A549 treated with AZD2906 at 1 μM for 4 hours (cell line): ENCODE measurements at places on chromosomes 5 and 9. TPM values are rescaled to one million over a fixed set of nuclear protein-coding genes. Genes with fewer than 3 reads are reported as not detected.

The AGXT2 gene
- total RNA-seq = not detected in 5 replicates

The LCP2 gene
- total RNA-seq = not detected in 5 replicates

The SMIM33 gene
- total RNA-seq = not detected in 5 replicates

The CARTPT gene
- total RNA-seq = not detected in 5 replicates

The FRRS1L gene
- total RNA-seq = 0.15 to 0.27 TPM (median 0.27 TPM) in 5 replicates

The TIFAB gene
- total RNA-seq = not detected in 5 replicates

The CYFIP2 gene
- 18.2 to 21.6 TPM (median 19.9 TPM) in 5 replicates for total RNA-seq

The EQTN gene
- total RNA-seq = 0.16 to 0.20 TPM in 2 of 5 replicates, not detected in the others

The SNCAIP gene
- 0.03 to 0.21 TPM (median 0.05 TPM) in 5 replicates for total RNA-seq

The SIT1 gene
- total RNA-seq = 0.07 TPM in 1 of 5 replicates, not detected in the others

The TMEFF1 gene
- 0.46 to 1.4 TPM (median 1.2 TPM) in 5 replicates for total RNA-seq

The PTGS1 gene
- total RNA-seq = 1.5 to 2.0 TPM (median 1.8 TPM) in 5 replicates

The NPDC1 gene
- total RNA-seq = 37.5 to 92.6 TPM (median 80.3 TPM) in 5 replicates

The PKD2L2 gene
- total RNA-seq = 0.05 to 0.09 TPM (median 0.07 TPM) in 3 of 5 replicates, not detected in the others

The TEX48 gene
- total RNA-seq = not detected in 5 replicates

The PCDHB7 gene
- 0.01 to 0.03 TPM (median 0.02 TPM) in 3 of 5 replicates, not detected in the others for total RNA-seq

The CORO2A gene
- total RNA-seq = 1.2 to 1.8 TPM (median 1.8 TPM) in 5 replicates

The NR5A1 gene
- 0.07 to 0.20 TPM (median 0.17 TPM) in 5 replicates for total RNA-seq

The THOC3 gene
- 55.9 to 62.9 TPM (median 60.0 TPM) in 5 replicates for total RNA-seq

The TOR2A gene
- 12.0 to 18.9 TPM (median 16.7 TPM) in 5 replicates for total RNA-seq

The SLC6A18 gene
- total RNA-seq = 0.24 TPM in 1 of 5 replicates, not detected in the others

The MEIKIN gene
- total RNA-seq = not detected in 5 replicates

The CCNJL gene
- total RNA-seq = 10.1 to 12.6 TPM (median 11.2 TPM) in 5 replicates

The MAMDC2 gene
- 0.16 to 0.39 TPM (median 0.25 TPM) in 5 replicates for total RNA-seq

The PCDHGA1 gene
- 0.23 to 0.32 TPM (median 0.27 TPM) in 5 replicates for total RNA-seq

The AQP3 gene
- 18.8 to 31.6 TPM (median 24.2 TPM) in 5 replicates for total RNA-seq

The NIM1K gene
- 0.08 to 0.50 TPM (median 0.24 TPM) in 5 replicates for total RNA-seq

The LHX3 gene
- 0.07 to 0.08 TPM (median 0.08 TPM) in 4 of 5 replicates, not detected in the other for total RNA-seq

The PTGES gene
- total RNA-seq = 151 to 187 TPM (median 161 TPM) in 5 replicates

The TNC gene
- 0.69 to 1.00 TPM (median 0.80 TPM) in 5 replicates for total RNA-seq

The LPAR1 gene
- total RNA-seq = 21.4 to 23.8 TPM (median 22.1 TPM) in 5 replicates

The PDLIM7 gene
- 72.8 to 92.2 TPM (median 80.9 TPM) in 5 replicates for total RNA-seq

The LRRC70 gene
- 0.11 to 0.31 TPM (median 0.13 TPM) in 5 replicates for total RNA-seq

The GABRP gene
- total RNA-seq = not detected in 5 replicates

The PPP1R26 gene
- total RNA-seq = 17.3 to 19.8 TPM (median 19.0 TPM) in 5 replicates

The MED10 gene
- 70.2 to 81.9 TPM (median 78.3 TPM) in 5 replicates for total RNA-seq

The CPLANE1 gene
- 3.7 to 4.6 TPM (median 4.1 TPM) in 5 replicates for total RNA-seq

The SPINK6 gene
- 0.28 to 0.75 TPM (median 0.36 TPM) in 5 replicates for total RNA-seq

The ENC1 gene
- total RNA-seq = 3.3 to 4.4 TPM (median 3.6 TPM) in 5 replicates

The AQP7 gene
- total RNA-seq = 0.25 to 0.53 TPM (median 0.32 TPM) in 5 replicates

The IFNA13 gene
- total RNA-seq = not detected in 5 replicates
